ENCODE measurements at places on chromosomes 2 and 18.

GRCh38 chr2:40814616-40815015, 362.7 kb upstream of the SLC8A1 start:
- no peak for DNase-seq

DNA sequence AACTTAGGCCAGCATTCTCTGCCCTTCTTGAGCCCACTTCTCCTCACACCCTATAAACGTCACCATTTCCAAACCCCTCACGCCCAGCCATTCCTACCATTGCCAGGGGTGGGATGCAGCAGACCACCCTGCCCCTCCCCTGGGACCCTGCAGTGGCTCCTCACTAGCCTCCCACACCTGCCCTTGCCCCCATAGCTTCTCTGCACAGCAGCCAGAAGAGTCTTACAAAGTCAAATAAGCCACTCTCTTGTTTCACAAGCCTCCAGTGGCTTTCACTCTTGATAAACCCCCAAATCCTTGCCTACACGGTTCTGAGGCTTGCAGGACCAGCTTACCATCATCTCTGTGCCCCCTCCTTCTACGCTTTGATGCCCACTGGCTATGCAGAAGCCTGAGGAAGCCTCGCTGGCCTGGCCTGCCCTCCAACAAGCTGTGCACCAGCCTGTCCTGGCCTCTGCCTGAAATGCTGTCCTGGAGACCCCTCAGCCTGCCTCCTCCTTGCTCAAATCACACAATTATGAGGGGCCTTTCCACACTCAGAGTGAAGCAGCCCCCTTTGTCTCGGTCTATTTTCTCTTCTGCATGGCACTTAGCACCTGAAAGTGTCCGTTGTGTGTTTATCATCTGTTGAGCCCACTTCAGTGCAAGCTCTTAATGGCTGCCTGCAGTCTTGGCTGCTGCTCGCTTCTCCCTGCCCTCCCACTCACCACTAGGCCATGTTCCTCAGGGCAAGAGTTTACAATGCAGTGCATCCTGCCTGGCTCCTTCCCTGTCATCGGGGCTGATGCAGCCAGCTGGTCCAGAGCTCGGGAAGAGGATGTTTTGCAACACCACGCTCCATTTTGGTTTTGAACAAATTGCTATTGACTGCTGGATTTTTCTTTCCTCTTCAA, 82.6 kb upstream of the RGPD5 start:
- DNase-seq = no peak

DNA sequence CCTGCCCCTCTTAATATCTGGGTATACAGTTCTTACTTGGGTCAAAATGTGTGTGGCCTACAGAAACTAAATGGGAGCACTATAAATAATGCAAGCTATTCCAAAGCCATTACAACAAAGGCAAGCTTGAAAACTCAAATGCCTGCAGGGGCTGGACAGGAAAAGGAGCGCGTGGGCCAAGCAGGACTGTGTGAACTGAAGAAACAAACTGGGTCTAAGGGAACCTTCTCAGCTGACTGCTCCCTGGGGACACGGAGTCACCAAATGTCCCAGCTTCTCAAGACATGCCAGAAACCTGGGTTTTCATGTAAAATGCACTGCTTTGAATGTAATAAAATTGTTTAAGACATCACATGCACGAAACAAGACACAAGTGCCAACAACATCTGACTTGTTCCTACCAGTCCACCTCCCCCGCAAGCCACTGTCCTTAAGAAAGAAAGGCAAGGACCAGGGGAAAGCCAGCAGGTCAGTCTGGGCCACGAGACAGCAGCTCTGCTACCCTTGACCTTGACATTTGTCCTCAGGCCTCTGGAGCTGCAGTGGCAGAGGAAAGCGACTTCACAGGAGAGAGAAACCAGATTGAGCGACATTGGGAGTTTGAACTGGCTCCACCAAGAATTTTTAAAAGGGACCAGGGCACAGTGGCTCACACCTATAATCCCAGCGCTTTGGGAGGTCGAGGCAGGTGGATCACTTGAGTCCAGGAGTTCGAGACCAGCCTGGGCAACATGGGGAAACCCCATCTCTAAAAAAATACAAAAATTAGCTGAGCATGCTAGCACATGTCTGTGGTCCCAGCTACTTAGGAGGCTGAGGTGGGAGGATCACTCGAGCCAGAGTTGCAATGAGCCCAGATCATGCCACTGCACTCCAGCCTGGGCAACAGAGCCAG, 89.7 kb upstream of the SH3BP4 start:
- peak; percentile 9 for DNase-seq

GRCh38 chr2:112582314-112582746, 2.1 kb upstream of the CHCHD5 start:
- DNase-seq = peak; percentile 69

- no peak for DNase-seq
Observed at GRCh38 chr2:101909760-101910159, 82.0 kb upstream of the IL1R2 start.

DNA sequence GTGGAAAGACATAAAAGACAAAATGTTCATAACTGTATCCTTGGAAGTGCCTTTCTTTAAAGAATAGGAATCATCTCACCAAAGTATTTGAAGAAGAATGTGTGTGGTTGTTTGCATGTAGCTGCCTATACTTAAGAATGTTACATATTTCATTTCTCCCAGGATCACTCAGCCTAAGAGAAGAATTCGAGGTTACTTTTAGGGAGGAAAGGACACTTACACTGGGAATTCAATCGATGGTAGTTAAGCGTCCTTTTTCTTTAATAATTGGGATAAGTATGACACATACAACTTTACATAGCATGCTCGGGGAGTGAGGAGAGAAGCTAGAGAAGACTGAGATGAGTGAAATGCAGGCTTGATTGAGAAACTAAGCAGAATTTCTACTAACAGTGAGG, 22.0 kb upstream of the CYP1B1 start:
- peak; percentile 87 for DNase-seq

- no peak for DNase-seq
Observed at GRCh38 chr2:224611938-224612337, 26.8 kb upstream of the CUL3 start.

DNA sequence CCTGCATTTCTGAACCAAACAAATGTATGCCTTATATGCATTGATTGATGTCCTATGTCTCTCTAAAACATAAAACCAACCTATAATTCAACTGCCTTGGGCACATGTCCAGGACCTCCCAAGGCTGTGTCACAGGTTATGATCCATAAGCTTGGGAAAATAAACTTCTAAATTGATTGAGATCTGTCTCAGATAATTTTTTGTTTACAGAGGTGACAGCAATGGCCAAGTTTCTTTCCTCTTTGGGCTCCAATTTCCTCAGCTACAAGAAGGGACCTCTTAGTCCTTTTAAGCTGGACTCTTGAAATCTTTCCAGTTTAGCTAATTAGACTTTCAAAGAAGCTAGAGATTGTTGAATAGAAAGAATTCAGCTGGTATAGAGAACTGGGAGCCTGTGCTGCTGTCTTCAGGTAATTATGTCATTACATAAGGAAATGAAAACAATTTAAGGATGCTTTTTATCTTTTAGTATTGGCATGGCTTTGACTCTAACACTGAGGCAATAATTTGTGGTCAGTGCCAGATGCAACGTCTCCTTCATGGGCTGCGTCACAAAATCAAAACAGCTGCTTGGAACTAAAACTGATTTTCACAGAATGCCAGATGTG, 412.1 kb upstream of the TRIB2 start:
- peak; percentile 78 for DNase-seq

- peak; percentile 40 for DNase-seq
Observed at GRCh38 chr2:190996338-190996946, 17.5 kb downstream of the STAT1 start.

GRCh38 chr2:54665436-54665856, 58.0 kb upstream of the EML6 start:
- peak; percentile 29 for DNase-seq

GRCh38 chr2:223786943-223787342, 50.4 kb downstream of the AP1S3 start:
- DNase-seq = no peak

DNA sequence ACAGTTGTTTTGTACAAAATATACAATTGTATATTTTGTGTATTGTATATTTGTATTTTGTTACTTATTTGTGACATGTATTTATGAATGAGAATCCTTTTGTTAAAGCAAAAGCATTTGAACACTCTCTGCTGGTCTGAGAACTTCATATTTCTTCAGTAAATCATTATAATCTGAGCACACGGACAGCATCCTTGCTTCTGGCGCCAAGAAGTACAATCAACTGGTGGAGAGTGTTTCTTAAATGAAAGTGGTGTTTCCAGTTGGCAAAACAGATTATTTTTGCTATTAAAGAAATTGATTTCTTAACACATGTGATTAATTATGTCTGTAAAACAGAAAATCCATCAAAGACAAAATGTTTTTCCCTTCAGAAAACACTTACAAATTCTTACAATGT, 95.1 kb upstream of the COPS8 start:
- no peak for DNase-seq

GRCh38 chr2:61421611-61422010, 49.3 kb downstream of the USP34 start:
- DNase-seq = no peak

- DNase-seq = no peak
Observed at GRCh38 chr2:230972046-230972445, 23.9 kb upstream of the SPATA3 start.

- peak; percentile 65 for DNase-seq
Observed at GRCh38 chr2:229454934-229455631, 184.0 kb upstream of the PID1 start.
